ENCODE measurements at places on chromosomes 11 and 22.

- DNase-seq, result no peak
Observed at GRCh38 chr11:16239141-16240105, 116.9 kb downstream of the SOX6 start.

GRCh38 chr11:44606472-44606871, 41.0 kb downstream of the CD82 start:
- DNase-seq, result no peak

DNA sequence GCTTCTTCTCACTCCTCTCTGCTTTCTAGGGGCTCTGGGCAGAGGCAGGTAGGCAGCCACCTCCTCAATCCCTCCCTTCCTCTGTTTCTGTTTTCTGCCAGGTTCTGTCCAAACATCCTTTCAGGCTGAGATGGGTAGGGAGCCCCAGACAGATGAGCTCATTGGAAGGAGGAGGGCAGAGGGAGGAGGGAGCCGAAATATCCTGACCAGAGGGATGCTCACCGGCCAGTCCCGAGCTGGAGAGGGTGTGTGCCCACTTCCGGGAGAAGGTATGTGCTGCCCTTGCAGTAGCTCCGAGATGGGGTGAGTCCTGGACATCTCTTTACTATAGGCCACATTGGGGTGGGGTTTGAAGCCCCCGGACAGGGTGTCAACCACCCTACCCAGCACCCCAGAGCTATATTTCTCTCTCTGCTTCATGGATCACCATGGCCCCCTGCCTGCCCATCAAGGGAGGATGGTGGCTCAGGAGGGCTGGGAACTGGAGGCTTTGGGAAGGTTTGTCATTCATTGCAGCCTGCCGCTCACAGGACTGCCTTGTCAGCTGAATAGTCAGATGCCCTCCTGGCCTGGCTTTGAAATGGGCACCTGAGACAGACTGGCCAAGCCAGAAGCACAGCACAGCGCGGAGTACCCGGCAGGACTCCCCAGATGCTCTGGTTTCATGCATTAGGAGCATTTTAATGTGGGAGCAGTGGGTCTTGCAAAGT, 4.7 kb upstream of the SCN4B start:
- DNase-seq, result no peak

- DNase-seq, result peak; percentile 68
Observed at GRCh38 chr11:28697920-28698827, 590.0 kb downstream of the METTL15 start.

- DNase-seq, result peak; percentile 57
Observed at GRCh38 chr11:117613521-117613920, 183.5 kb downstream of the DSCAML1 start.

- peak; percentile 93 for DNase-seq
Observed at GRCh38 chr11:46202149-46202548, 75.3 kb upstream of the CREB3L1 start.

DNA sequence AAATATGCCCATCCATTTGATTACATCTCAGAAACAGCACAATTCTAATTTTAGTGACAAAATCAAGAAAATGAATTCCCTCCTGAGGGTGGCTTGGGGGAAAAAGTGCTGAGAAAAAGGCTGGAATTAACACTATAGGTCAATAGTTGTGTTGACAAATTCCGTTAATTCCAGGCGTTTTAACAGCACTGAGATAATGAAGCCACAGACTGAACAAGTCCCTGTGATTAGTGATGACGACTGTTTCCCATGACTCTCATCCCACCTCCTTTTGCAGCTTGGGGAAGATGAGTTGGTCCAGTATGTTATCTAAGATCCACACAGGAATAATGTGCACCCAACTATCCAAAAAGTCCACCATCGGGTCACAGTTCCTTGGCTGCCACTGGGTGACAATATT, 12.8 kb downstream of the SRRD start:
- no peak for DNase-seq

DNA sequence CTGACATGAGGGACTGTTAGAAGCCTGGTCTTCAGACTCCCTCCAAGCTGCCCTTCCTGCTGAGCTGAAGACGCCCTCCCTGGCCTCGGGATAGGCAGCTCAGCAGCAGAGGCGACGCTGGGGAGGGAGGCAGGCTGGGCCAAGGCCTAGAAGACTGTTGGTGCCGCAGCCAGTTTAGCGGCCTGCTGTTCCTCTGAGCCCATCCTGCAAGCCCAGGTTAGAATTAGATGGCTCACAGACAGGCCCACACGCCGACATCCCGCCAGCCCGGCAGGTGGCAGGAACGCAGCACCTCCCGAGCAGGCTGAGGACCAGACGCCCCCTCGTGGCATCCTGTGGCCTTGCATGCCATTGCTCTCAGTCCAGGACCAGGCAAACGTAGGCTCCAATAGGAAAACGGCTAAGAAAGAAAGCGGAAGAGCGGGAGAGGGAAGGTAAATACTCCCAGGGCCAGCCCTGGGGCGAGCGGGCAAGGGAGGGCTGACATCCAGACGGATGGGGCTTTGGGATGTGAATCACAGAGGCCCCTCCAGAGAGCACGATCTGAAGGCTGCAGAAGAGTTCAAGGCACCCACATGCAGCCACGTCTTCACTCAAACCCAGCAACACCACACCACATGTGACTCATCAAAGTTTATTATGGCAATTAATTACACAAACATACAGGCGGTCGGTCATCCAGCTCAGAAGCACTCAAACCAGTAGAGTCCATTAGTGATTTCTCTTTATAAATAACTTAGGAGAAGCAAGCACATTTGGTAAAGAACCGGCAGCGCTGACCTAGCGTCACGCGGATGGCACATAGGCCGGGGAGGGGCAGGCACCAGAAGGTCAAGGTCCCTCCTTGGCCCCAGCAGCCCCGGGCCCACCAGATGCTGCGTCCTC, 27.6 kb downstream of the CD5 start:
- peak; percentile 98 for DNase-seq

DNA sequence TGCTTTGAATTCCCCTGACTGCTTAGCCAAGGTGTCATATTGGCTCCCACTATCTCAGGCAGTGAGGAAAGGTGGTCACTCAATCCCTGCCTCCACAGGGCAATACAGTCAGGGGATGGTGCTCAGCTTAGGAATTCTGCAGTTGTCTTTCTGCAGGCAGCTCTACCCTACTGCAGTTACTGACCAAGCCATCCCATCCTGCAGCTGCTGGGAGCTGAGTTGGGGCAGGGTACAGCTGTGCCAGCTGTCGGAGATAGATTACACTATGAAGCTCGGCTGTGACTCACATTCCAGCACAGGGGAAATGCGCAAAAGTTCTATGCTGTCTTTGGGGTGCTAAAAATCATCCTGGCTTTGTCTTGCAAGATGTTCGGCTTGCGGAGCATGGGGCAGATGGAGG, 4.4 kb upstream of the DAGLA start:
- DNase-seq, result no peak

- peak; percentile 44 for DNase-seq
Observed at GRCh38 chr22:49514641-49515040, 313.0 kb downstream of the BRD1 start.

GRCh38 chr11:65121447-65121864, 478 bp downstream of the FAU start:
- DNase-seq, result peak; percentile 38

- DNase-seq, result no peak
Observed at GRCh38 chr11:4066910-4067309, 27.7 kb upstream of the RRM1 start.

GRCh38 chr11:68038226-68038717, 553 bp upstream of the TCIRG1 start:
- peak; percentile 48 for DNase-seq

DNA sequence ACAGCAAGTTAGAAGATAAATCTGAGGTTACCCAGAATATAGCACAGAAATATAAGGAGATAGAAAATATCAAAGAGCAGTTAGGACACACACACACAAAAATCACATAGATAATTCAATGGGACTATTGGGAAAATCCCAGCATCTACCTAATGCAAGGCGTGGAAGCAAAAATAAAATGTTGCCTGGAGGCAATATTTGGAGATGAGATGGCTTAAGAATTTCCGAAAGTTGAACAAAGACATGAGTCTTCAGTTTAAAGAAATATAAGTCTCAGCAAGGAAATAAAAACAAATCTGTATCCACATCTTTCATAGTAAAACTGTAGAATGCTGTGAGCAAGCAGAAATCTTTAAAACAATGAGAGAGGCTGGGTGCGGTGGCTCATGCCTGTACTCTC, 29.5 kb upstream of the ACR start:
- no peak for DNase-seq

DNA sequence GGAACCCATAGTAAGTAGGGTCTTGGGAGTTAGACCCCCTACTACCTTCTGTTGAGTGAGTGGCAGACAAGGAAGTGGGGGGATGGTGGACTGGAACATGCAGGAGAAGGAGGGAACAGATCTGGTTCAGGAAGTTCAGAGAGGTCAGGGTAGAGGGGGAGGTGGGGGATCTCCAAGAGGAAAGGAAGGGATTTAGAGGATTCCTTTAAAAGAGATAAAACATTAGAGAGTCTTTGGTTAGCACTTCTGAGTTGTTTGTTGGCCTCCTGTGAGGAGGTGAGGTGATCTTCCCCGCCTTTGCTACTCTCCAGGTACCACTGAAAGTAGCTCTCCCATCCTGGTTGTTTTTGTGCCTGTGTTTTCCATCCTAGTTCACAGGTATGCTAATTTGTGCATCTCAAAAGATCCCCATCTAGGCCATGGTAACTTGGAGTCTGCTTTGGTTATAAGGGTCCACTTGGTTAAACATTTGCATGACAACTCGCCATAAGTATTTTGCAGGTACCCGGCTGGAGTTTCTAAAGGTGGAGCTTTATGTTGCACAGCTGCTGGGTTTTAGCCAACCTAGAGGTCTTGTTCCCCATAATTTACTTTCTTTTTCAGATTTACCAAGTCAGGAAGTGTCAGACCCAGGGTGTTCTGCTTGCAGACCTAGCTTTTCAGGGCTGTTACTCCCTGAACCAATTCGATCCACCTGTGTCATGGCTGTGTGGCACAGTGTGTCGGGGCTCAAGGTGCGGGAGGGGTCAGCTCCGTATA, 79.3 kb upstream of the SORL1 start:
- peak; percentile 66 for DNase-seq

GRCh38 chr11:129637983-129638776, 177.5 kb upstream of the TMEM45B start:
- no peak for DNase-seq

DNA sequence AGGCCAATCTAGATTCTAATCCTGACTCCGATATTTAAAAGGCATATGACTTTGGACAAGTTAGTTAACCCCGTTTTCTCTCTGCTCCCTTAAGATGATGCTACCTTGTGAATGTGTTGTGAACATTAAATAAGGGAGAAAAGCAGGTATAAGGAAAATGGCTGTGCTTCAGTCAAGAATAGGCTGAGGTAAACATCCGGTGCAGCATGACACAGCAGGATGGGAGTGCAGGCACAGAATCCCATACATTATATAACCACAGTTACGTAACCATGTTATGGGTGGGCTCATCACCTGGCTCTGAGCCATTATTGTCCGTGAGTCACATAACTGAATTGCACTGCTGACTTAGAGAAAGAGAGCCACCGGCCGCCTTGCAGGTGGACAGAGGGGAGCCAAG, 382.2 kb upstream of the ANO5 start:
- DNase-seq, result no peak

GRCh38 chr11:103731670-103732069, 304.8 kb upstream of the DDI1 start:
- no peak for DNase-seq

- no peak for DNase-seq
Observed at GRCh38 chr11:30424321-30424720, 101.4 kb downstream of the ARL14EP start.

- no peak for DNase-seq
Observed at GRCh38 chr11:122847466-122847865, 9.2 kb downstream of the CRTAM start.

DNA sequence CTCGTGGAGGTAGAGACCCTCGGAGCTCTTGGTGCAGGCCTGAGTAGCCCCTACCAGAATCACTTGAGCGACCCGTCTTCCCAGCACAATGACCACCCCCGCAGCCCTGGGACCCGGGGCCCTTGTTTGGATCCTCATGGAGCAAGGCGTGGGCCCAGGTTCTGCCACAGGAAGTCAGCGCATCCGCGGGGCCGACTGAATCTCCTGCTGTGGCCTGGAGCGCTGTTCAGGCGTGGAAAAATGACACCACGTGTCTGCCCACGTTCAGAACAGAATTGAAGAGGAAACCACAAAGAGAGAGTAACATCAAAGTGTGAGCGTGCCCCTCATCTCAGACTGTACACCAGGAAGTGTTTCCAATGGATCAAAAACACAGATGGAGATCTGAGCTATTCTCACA, 1479.2 kb downstream of the TBC1D22A start:
- no peak for DNase-seq

DNA sequence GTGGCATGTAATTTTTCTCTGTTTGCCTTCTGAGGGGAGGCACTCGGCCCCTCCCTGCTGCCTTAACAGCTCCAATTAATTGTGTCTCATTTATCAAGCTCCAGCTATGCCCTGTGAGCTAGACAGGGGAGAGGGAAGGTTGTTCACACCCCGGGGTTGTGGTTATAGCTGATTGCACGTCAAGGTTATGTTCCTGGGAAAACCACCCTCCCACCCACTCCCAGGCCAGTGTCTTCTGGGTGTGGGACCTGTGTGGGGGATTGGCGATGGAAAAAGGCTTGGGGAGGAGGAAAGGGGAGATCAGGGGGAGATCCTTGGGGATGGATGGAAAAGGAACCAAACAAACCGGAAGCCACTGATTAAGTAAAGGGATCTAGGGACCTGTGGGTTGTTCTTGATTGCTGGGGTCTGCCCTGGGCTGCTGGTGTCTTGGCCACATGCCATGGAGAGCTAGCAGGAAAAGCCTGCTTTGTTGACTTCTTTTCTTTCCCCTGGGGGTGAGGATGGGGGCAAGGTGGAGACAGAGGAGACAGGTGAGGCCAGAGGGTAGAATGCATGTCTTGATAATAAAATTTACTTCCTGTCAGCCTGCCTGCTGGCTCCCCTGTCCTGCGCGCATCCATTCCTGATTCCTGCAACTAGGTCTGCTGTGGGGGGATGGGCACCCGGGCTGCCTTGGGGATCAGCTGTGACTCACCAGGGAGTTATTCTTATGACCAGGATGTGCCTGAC, 13.5 kb upstream of the SORL1-AS1 start:
- DNase-seq, result peak; percentile 96

DNA sequence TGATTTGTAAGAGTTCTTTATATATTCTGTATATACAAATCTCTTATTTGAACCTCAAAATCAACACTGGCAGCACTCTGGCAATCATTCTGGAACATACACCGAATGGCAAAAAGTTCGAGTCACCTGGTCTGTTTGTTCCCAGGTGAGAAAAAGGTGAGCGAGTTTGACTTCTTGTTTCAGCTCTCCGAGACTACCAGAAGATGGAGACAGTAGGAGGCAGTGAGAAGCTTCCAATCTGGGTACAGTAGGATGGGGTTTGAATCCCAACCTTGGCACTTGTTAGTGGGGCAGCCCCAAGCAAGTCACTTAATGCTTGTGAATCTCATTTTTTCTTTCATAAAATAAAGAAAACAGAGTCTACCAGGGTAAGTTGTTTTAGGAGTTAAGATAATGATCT, 76.4 kb downstream of the C2CD3 start:
- no peak for DNase-seq

GRCh38 chr11:60348116-60348515, 21.1 kb downstream of the MS4A6E start:
- DNase-seq, result no peak

All from ELF-1 (cell line).